Activated naive CD8-positive, alpha-beta T cell treated with anti-CD3 and anti-CD28 coated beads for 36 hours (primary cell): ENCODE measurements at places on chromosomes 1 and 21. TPM values are rescaled to one million over a fixed set of nuclear protein-coding genes. Genes with fewer than 3 reads are reported as not detected.

Gene CSF3R
- 0.06 TPM for total RNA-seq

Gene ZNF436
- total RNA-seq = 4.4 TPM

Gene HSD3B2
- total RNA-seq = not detected

DNA sequence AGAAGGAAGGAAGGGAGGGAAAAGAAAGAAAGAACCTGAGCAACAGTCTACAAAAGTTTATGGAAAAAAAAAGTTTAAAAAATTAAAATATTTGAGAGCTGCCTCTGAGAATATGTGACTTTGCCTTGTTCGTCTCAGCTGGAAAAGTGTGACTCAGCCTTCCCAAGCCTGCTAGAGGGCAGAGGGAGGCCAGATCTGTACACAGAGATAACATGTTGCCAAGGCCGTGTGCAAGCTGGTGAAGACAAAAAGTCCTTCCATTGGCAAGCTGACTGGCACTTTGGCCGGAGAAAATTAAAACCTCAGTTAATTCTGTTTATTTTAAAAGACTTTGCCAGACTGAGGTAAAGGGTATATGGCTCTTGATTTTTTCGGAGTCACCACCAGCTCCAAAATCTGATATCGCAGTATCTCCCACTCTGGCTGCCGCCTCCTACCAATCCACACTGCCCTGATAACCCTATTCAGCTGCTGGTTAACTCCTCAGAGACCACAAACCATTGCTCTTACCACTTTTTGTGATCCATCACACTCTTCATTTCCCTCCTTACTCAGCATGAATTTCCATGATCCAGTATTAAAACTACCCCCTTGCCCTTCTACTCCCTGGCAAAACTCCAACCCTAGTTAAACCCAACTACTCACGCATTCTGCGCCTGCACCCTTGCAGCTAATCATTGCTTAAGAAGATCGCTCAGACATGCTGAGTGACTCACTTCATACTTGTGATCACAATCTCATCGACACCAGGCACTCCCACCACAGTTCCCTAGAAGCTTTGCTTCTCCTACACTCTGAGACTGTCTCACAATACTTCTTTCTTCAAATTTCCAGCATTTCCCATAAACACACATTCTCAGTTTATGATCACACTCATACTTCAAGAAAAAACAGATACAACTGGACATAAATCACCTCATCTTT lies 5.7 kb upstream of the PPP1R15B start:
- peaks cover 1% of the 10 kb centered on the region for H3K36me3 ChIP-seq
- no peak for DNase-seq
- no peaks in the 10 kb centered on the region for H3K27me3 ChIP-seq
- H3K4me1 ChIP-seq = peaks cover 37% of the 10 kb centered on the region
- H3K27ac ChIP-seq = no peak overlapping the region

- no peak overlapping the region for H3K4me3 ChIP-seq
- H3K27me3 ChIP-seq = no peaks in the 10 kb centered on the region
- H3K27ac ChIP-seq = no peak overlapping the region
- H3K4me1 ChIP-seq = peaks cover 16% of the 10 kb centered on the region
- peaks cover 2% of the 10 kb centered on the region for H3K36me3 ChIP-seq
Measured at GRCh38 chr1:229153955-229154548, 116.9 kb upstream of the RAB4A start.

- H3K27ac ChIP-seq = peak overlapping the region; percentile 81
- DNase-seq = no peak
- H3K4me3 ChIP-seq = no peak overlapping the region
- no peaks in the 10 kb centered on the region for H3K27me3 ChIP-seq
Measured at GRCh38 chr1:26771285-26771642, 16.5 kb upstream of the PIGV start.

DNA sequence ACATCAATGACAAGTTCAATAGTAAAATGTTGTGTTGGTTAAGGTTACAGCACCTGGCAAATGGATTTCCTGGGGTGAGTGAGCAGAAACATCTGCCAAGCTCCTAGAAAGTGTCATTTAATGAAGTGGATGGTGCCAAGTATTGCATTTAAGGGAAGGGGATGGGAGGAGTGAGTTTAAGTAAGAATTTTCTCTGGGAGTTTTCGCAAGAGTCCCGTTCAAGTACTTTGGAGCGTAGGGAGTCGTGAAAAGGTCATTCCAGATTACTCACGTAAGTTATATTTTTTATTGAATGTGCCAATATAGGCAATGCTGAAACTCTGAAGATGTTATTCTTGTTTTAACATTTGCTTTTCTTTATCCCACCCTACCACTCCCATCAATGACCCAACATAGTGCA lies 117.4 kb upstream of the RAB3GAP2 start:
- DNase-seq = no peak
- no peak overlapping the region for H3K4me3 ChIP-seq
- H3K27me3 ChIP-seq = peaks cover 33% of the 10 kb centered on the region
- H3K27ac ChIP-seq = no peak overlapping the region

GRCh38 chr1:45968941-45969666 lies 163.3 kb downstream of the PIK3R3 start:
- H3K36me3 ChIP-seq = peaks cover 19% of the 10 kb centered on the region
- H3K4me3 ChIP-seq = no peak overlapping the region
- H3K27ac ChIP-seq = no peak overlapping the region
